Right kidney (tissue), 9 donors: ENCODE measurements at places on chromosomes 13 and 19.
A peak's percentile ranks its signal among the peaks of the same experiment; 100 is the strongest.

DNA sequence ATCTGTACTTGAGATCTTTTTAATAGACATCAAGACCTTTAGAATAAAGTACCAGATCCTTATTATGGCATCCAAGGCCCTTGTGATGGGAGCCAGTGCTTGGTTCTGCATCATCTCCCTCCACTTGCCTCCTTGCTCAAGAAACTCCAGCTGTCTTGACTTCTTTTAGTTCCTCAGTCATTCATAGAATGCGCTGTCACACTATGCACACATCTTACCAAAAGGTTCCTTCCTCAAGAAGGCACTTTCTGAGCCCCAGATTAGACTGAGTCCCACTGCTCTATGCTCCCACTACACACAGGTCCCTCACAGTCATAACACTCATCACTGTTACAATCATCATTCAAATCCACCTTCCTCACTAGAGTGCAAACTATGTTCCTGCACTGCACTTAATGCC lies 57.8 kb upstream of the ITM2B start:
- DNase-seq = no peak

- DNase-seq = no peak
These were observed 86.5 kb upstream of the FBXL3 start for GRCh38 chr13:77113496-77113895.

- DNase-seq = no peak
These were observed 378.0 kb downstream of the TBC1D4 start for GRCh38 chr13:75103976-75104375.

DNA sequence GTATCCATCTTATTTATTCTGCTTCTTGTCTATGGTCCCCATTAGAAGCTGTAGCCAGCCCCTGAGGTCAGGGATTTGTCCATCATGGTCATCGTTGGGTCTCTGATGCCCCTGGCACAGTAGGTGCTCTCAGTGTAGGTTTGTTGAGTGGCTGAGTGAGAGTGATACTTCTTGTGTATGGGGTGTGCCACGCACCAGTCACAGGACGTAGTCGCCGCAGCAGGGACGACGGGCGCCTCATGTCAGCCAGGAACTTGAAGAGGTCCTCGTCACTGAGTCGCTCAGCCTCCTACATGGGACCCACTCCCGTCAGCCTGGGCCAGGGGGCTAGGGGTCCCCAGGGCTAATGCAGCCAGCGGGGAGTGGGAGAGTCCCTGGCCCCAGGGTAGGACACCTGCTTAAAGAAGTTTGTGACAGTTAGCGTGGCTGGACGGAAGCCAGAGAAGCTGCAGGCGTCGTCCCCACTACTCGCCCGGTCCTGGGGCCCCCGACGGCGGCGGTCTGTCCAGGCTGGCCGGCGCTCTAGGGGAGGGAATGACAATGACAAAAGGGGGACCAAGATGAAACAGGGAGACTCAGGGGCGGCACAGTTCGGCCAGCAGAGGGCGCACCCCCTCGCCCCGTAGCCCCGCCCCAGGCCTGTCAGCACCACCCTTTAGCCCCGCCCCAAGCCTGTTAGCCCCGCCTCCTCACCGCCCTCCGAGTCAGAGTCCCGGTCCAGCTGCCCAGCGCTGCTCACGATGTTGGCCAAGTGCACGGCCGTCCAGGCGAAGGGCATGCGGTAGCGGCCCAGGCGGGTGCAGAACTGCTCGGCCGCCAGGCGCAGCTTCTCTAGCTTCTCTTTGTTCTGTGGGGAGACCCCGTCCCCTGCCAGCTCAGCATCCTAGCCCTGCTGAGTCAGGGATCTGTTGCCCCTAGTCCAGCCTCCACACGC lies 3.7 kb downstream of the ANGPTL8 start:
- DNase-seq = peak; percentile 70

DNA sequence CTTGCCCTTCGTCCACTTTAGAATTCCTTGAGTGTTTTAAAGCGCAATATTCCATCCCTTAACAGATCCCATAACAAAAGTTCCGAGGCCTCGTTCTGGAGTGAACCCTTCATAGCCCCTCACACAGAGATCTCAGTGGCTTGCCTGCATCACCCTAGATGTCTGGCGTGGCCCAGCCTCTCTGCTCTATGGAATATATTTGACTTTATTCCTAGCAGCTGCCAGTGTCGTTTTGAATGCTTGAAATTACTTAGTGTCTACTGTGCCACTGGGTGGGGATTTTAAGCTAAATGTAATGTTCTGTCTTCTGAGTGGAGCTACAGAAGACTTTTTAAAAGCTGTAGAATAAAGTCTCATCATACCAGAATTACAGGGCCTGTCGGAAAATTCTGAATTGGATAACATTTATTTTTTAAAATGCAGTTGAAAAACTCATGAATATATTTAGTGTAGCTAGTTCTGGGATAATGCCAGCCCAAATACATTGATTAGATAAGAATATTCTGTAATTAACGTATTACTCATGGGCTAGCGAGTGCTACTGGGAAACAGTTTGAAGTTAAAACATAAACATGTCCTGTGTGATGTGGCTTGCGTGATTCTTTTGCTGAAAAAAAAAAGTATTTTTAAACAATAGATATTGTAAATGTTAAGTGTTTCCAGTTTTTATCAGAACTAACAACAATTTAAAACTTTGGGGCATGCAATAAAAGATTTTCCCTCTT lies 111.8 kb downstream of the ESD start:
- no peak for DNase-seq

DNA sequence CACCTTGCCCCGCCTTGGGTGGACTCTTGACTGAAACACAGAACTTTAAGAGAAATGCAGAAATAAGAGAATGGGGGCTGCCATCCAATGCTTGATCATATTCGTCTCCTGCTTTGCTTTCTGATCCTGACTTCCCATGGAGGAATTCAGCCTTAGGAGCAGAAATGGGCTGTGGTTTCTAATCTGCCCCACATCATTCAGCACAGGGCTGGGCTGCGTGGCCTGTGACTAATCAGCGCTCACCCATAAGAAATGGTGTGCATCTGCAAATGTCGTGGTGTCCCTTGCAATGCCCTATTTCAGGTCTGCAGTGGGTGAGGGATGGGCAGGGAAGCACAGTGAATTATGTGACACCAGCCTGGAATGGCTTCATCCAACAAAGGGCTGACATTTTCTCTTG lies 60.7 kb upstream of the URI1 start:
- DNase-seq = no peak

DNA sequence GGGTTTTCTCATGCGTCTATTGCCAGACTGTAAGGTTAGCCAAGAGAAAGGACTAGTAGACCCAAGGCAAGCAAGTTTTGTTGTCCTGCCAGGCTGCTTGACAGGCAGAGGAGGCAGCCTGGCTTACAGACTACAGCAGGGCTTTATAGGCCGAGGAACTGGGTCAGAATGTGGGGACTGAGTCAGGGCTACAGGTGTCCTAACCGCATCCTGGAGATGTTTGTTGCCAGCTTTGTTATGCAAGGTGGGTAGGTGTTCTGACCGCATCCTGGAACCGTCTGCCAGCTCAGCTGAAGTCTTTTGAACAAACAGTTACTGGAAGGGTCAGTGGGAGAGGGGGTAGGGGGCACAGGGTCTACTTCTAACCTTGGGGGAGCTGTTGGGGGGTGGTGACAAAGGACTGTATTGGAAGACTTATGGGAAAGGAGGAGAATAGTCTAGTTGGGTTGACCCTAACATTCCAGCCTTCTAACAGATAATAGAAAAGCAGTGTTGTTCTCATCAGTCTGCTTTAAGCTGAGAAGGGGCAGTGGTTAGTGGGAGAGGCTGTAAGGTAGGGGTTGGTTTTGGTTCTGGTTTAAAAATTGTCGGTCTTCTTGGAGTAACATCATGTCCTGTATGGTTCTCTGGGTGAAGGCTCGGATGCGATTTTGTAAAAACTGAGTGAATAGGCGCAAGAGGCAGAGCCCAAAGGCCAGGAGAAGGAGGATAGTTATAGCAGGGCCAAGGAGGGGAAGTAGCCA lies 913.8 kb upstream of the SLITRK5 start:
- DNase-seq = no peak

DNA sequence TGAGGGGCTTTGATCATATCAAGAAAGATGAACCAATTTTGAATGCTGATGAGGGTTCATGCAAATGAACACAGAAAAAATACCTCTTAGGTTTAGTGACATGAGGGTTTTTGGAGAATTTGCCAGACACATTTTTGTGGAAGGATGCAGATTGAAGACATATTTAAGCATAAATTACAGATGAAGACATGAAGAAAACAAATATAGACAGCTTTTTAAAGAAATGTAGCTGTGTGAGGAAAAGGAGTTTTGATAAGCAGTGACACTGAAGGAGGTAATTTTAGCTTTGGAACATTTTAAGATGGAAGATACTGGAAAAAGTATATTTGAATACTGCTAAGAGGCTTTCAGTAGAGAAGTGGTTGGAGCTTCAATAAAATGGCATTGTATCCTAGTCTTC lies 810.8 kb upstream of the GPC6 start:
- no peak for DNase-seq

DNA sequence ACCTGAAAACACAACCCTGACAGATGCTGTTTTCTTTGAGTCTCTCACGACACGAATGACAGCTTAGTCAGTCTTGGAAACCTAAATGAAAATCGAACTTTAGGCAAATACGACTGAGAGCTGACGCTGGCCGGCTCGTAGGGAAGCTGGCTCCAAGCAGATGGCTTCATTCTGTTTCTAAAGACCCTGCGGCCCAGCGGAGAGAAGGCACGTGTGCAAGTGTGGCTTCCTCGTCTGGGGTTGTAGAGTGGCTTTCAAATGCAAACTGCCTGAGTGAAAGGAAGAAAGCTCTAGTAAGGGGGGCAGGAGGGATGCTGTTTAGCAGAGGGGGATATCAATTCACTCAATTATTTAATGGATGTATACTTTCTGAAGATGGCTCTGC lies 26.1 kb upstream of the TIMM44 start:
- DNase-seq = no peak

DNA sequence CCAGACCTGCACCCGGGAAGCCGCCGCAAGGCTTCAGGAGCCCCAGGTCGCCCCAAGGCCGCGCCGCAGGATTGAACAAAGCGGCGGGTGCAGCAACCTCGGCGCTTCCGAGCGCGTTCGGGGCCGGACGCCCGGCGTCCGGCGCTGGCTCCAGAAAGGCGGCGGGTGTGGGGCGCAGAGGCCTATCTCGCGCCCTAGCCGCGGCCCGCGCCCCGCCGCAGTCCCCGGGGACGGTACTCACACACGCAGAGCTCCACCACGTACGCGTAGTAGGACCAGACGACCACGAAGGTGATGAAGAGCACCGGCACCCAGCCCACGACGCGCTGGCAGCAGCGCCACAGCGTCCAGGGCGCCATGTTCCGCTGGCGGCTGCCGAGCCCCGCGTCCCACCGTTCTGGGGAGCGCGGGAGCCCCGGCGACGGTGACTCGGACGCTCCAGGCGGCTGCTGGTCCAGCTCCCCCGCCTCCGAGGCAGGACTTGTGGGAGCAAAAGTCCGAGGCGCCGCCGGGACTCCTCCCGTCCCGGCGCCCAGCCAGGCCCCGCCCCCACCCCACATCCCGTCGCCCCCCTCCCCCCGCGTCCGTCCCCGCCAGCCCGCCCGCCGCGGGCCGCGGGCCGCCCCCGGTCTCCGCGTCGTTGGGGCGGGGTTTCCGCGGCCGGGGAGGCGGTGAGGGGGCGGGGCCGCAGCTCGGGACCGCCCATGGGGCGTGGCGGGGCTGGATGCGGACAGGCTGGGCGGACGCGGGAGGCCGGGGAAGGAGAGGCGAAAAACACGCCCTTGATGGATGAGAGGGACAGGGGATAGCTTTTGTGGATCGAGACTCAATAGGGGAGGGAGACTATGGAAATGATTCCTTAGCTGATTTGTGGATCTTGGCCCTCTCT lies at the start of gene ZDHHC20:
Gene ZDHHC20 (minus strand): TSS at position 491 of the 889 bp plus-strand sequence. CDS start 132 bp downstream, at position 359.
- peak; percentile 90 for DNase-seq

GRCh38 chr13:73173279-73173811 lies 114.5 kb downstream of the KLF5 start:
- DNase-seq = no peak

- no peak for DNase-seq
These were observed 76.5 kb downstream of the FGF14 start for GRCh38 chr13:102325321-102325720.

- DNase-seq = no peak
These were observed 99.6 kb downstream of the MBNL2 start for GRCh38 chr13:97321616-97322321.

- no peak for DNase-seq
These were observed 23.8 kb upstream of the PEPD start for GRCh38 chr19:33545217-33545981.

- no peak for DNase-seq
These were observed 10.1 kb upstream of the ZNF554 start for GRCh38 chr19:2809387-2810140.

DNA sequence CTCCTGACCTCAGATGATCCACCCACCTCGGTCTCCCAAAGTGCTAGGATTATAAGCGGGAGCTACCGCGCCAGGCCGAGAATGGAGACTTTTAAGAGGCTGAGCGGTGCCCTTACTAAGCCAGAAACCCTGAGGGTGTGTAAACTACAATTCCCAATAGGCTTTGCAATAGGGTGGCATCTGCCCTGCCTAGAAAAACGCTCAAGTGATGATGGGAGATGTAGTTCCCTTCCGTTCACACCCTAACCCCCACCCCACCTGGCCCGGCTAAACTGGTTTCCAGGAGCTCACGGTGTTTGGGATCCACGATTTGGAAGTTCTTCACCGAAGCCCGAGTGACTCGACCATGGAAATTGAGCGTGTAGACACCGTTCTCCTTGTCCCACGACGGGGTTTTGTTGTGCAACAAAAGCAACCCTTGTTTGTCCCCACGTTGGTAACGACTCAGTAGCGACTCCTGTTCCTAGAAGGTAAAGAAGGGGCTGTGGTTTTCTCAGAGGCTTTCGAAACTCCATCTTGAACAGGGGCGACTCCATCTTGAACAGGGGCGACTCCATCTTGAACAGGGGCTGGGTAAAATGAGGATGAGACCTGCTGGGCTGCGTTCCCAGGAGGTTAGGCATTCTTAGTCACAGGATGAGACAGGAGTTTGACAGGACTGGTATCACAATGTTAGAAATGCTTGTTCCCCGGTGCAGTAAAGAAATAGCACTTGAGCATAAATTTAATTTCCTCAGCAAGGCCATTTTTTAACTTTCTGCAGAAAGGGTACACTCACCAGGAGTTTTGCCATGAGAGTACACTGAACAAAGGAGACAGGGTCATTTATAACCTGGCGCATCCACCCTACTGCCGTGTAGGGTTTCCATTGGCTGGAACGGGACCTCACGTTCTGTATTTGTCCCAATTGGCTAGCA lies 9.8 kb downstream of the PPP1R15A start:
- DNase-seq = no peak

DNA sequence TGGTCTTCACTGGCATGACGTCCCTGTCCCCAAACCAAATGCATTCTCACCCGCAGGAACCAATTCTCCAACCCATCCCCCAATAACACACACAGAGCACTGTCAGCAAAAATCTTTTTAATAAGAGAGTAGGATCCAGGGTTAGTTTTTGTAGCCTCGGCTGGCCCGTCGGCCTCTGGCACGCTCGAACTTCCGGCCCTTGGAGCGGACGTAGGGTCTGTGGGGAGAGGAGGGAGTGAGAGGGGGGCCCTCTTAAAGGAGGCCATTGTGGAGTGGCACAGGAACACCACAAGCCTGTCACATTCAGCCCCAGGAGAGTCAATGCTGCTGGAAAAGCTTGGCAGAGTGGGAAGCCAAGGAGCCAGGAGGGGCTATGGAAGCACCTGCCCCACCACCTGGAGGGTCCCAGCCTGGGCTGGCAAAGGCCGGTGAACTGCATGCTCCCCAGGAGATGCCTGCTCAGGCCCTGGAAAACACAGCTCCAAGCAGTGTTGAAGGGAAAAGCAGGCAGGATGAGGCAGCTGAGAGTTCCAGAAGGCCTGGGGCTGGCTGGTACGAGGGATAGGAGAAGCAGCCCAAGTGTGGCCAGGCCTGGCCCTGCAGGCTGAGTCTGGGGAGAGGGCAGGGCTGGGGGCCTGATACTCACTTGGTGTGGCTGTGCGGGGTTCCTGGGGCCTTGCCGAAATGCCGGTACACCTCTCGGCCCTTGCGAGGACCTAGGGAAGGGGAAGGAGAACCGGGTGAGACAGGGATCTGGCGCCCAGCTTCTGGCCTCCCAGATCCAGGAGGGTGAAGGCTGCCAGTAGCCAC lies 560 bp upstream of the FAM83E start:
- DNase-seq = no peak
